Adrenal gland (tissue), 19 donors: ENCODE measurements at places on chromosomes 1 and 21.

DNA sequence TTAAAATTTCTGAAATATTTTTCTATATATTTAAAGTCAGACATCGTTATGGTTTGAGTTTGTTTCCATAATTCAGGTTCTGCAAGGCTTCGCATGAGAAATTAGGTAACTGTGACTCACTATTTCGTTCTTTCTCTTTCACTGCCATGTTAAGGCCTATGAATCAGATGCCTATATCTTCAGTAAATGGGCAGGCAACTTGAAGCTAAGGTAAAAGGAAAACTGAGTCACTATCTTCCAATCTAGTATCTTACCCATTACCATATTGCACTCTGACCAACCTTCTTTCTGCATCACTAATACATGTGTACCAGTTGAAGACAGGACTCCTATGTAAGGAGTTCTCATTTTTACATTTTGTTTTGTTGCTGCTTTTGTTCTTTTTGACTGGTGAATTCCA, 37.8 kb downstream of the PYHIN1 start:
- no peak for DNase-seq

GRCh38 chr1:209062081-209062620, 521.4 kb upstream of the CAMK1G start:
- DNase-seq: no peak

GRCh38 chr1:152347116-152347728, 12.6 kb downstream of the FLG2 start:
- peak; percentile 72 for DNase-seq

DNA sequence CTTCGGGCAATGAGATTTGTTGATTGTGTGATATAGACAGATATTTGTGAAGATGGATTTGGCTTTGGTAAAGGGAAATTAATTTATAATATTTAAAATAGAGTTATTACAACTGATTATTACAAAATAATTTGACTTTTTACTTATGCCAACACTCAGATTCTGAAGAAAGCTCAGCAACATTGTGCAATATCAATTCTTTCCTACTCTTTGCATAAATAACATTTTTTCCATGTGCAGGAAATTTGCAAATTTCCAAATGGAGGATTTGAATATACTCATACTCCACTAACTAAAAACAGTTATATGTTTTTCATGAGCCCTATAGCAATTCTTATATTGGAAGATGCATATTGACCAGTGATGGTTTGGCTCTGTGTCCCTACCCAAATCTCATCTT, 676.4 kb upstream of the ADAMTS5 start:
- no peak for DNase-seq

- no peak for DNase-seq
Measured at GRCh38 chr1:87176514-87176913, 152.2 kb upstream of the LMO4 start.

GRCh38 chr1:32719681-32720275, 17.2 kb upstream of the SYNC start:
- DNase-seq: no peak

- DNase-seq: no peak
Measured at GRCh38 chr1:40870135-40870728, 8.1 kb upstream of the CITED4 start.

GRCh38 chr1:221772117-221772516, 30.2 kb upstream of the DUSP10 start:
- DNase-seq: no peak

GRCh38 chr1:210360852-210361477, 32.3 kb downstream of the HHAT start:
- no peak for DNase-seq

GRCh38 chr1:219837274-219837993, 90.9 kb downstream of the SLC30A10 start:
- DNase-seq: peak; percentile 36

- DNase-seq: peak; percentile 55
Measured at GRCh38 chr1:20725189-20726117, 7.0 kb downstream of the SH2D5 start.

- DNase-seq: no peak
Measured at GRCh38 chr21:42200906-42201614, 17.9 kb upstream of the ABCG1 start.

GRCh38 chr1:157577420-157577819, 20.5 kb downstream of the FCRL4 start:
- DNase-seq: no peak

GRCh38 chr1:51301844-51302162, 28.6 kb downstream of the TTC39A start:
- no peak for DNase-seq

GRCh38 chr1:18938707-18939070, 17.8 kb downstream of the IFFO2 start:
- no peak for DNase-seq

DNA sequence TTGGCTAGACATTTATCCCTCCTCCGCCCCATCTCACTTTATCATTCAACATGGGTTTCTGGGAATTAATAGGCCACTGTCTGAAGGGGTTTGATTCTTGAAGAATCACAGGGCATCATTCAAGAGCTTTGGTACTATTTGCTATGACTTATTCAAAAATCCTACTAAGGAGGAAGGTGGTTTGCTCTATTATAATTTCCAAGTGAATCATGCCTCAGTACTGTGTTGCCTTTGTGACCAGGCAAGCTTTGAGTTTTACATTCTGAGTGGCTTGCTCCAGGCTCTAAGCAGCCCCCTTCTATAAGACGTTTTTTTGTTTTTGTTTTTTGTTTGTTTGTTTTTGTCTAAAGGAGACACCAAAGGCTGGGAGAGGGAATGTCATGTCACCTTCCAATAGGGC, 2.6 kb downstream of the C1orf21 start:
- DNase-seq: no peak

DNA sequence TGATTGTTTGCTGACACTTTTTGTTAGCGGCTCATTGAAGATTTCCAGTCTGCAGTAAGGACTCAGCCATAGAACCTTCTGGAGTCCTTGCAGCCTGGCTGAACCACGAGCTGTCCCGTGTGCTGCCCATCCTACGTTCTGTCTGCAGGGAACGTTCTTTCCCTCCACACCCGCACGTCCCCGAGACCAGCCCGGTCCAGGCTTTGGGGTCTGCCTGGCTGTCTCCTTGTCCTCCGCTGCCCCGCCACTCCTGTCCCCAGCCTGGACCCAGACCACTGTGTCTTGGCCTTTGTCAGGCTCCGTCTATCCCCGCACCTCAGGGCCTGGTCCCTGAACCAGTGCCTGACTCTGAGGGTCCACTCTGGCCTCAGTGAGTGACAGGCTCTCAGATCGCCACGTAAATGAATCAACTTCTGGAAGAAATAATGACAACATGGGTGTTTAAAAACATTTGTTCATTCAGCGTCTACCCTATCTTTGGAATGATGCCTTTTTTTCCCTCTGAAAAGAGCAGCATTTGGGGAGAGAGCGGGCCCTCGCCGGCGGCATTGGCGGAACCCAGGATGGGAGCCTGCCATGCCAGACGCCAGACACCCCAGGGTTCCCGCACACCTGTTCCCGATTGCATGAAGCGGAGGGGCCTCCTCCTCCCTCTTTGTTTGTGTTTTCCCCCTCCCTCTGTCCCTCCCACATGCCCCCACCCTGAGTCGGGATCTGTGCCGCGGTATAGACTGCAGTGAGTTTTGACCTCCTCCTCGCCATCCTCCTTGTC, 43.9 kb upstream of the C1orf174 start:
- no peak for DNase-seq

- no peak for DNase-seq
Measured at GRCh38 chr1:81351864-81352263, 448.9 kb upstream of the ADGRL2 start.

- DNase-seq: no peak
Measured at GRCh38 chr1:88774151-88774556, 90.1 kb downstream of the PKN2 start.

- DNase-seq: no peak
Measured at GRCh38 chr1:41540886-41541591, 56.6 kb upstream of the EDN2 start.
